AML-193 (cell line): ENCODE measurements at places on chromosomes 4 and X.
A peak's percentile ranks its signal among the peaks of the same experiment; 100 is the strongest.

DNA sequence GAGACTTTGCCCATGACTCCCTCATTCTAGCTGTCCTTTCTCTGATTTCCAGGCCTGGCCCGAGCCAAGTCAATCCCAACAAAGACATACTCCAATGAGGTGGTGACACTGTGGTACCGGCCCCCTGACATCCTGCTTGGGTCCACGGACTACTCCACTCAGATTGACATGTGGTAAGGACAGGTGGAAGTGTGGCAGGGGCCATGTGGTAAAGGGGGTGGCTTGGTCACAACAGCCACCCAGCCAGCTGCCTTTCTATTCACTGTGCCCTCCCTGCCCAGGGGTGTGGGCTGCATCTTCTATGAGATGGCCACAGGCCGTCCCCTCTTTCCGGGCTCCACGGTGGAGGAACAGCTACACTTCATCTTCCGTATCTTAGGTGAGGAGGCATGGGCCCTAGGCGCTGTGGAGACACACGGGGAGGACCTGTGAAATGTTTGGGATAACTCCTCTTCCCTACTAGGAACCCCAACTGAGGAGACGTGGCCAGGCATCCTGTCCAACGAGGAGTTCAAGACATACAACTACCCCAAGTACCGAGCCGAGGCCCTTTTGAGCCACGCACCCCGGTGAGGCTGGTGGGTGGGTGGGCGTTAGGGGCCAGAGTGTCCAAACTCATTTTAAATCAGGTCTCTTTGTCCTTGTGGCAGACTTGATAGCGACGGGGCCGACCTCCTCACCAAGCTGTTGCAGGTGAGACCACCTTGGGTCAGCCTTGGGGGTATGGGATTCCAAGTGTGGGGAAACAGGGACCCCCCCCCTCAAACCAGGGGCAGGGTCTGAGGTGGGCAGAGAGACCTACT is 6.1 kb upstream of the USP11 start:
- no peak for DNase-seq

- DNase-seq: no peak
Observed at GRCh38 chr4:152606753-152607152, 70.9 kb upstream of the FBXW7 start.

DNA sequence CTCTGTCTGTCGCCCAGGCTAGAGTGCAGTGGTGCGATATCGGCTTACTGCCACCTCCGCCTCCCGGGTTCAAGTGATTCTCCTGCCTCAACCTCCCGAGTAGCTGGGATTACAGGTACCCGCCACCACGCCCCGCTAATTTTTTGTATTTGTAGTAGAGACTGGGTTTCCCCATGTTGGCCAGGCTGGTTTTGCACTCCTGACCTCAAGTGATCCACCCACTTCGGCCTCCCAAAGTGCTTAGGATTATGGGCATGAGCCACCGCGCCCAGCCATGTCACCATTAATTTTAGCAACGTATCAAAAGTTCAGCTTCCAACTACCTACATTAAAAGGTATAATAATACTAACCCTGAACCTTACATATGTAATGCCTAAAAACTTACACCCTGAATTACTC is 940 bp upstream of the UTP3 start:
- DNase-seq: no peak

- DNase-seq: no peak
Observed at GRCh38 chr4:188242041-188242440, 102.8 kb downstream of the TRIML1 start.

GRCh38 chr4:138055890-138056289 is 186.3 kb downstream of the SLC7A11 start:
- DNase-seq: no peak

DNA sequence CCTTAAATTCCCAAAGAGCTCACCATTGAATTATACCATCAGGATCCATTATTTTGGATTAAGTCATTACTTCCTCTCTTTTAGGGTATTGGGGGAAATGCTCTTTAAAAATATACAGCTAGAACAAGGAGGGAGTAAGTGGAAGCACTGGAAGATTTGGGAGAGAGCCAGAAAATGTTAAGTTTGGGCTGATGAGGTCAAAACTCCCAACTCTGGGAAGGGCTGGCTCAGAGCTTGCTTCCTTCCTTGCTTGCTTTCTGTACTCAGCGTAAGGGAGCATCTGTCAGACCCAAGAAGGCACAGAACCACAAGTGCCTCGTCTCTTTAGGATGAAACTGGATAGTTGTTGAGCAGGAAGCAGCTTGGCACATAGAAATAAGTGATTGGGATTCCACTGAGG is 138.2 kb downstream of the GUCY2F start:
- no peak for DNase-seq

GRCh38 chrX:56029691-56030090 is 202.5 kb upstream of the KLF8 start:
- DNase-seq: no peak

DNA sequence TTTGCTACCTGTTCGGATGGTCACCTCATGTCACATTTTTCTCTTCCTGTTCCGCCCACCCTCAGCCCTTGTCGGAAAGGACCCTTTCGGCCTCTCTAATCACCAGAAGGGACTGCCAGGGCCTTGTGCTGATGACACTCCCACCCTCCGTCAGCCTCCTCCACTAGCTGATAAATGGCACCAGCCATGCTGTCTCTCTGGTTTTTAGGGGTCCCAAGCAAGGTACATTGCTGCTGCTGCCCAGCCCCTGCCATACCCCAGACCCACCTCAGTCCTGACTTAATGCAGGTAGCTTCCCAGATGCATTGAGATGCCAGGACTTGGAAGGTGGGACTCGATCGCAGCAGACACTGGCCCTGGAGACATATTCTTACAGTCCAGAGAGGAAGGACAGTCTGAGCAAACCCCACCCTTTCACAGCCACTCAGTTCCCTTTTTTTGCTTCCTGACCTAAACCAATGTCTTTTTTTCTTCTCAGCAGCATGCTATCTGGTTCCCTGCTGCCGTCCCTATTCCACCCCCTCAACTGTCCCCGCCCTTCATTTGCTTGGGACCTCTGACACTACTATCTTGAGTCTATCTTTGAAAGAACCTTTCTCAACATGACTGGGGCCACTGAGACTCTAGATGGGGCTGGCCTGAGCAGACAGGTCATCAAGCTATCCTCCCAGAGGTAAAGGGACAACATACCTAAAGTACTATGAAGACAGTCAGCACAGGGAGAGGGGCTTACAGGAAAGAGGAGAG is at the start of gene BTK:
BTK (minus strand) TSS at position 397 of the 747 bp plus-strand sequence. CDS start 10,907 bp downstream, outside the sequence.
- DNase-seq: peak; percentile 69

DNA sequence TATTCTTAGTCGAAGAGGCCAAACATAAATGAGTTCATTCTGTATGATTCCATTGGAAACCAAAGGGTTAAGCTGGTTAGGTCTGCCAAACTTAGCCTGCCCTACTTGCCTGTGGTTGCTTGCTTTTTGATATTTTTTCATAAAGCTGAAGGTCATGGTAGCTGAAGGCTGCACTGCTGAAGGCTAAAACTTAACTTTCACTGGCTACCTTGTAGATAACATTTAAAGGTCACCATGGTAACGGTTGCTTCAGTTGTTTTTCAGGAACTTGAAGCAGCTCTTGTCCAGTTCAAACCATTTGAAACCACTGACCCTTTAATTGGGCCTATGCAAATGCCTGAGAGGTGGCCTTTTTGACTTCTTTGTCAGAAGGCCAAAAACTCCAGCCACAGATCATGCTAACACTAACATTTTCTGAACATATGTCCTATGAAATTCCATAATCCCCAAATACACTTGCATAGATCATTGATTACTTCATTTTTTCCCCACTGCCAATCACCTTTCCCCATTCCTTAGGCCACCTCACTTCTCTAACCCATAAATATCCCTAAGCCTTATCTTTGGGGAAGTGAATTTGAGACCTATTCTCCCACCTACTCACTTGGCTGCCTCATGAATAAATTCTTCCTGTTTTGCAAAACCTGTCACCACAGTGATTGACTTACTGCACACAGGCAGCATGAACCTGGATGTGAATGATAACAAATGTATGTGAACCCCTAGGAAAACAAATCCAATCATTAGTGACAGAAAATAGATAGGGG is 10.7 kb upstream of the SMIM10L2A start:
- peak; percentile 24 for DNase-seq

GRCh38 chr4:8115916-8116315 is 42.7 kb downstream of the ABLIM2 start:
- no peak for DNase-seq

GRCh38 chr4:103307453-103308247 is 109.5 kb upstream of the CENPE start:
- DNase-seq: no peak
